CD8-positive, alpha-beta memory T cell (primary cell): ENCODE measurements at places on chromosomes 3 and 15. TPM values are rescaled to one million over a fixed set of nuclear protein-coding genes. Genes with fewer than 3 reads are reported as not detected.

The SLC6A1 gene
- not detected for total RNA-seq

DNA sequence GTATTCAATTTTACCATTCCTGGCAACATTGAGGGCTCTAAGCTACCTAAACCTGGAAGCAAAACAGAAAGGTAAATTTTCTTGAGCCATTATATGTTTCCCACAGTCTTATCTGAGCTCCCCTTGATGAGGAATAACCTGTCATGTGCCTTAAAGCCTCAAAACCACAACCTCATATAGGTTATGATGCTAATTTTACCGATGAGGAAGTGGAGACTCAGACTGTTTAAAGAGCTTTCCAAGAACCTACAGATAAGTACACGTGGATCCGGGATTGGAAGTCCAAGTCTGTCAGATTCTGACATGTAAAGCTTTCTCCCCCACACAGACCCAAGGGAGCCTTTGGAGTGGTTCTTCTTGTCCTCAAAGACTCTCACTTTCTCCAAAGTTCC lies 140.5 kb downstream of the SEMA6D start:
- DNase-seq: no peak

GRCh38 chr3:48548729-48549705 lies 7.6 kb downstream of the PFKFB4 start:
- peak; percentile 75 for DNase-seq

- DNase-seq: no peak
Observed at GRCh38 chr3:170470063-170471016, 51.7 kb downstream of the CLDN11 start.

DNA sequence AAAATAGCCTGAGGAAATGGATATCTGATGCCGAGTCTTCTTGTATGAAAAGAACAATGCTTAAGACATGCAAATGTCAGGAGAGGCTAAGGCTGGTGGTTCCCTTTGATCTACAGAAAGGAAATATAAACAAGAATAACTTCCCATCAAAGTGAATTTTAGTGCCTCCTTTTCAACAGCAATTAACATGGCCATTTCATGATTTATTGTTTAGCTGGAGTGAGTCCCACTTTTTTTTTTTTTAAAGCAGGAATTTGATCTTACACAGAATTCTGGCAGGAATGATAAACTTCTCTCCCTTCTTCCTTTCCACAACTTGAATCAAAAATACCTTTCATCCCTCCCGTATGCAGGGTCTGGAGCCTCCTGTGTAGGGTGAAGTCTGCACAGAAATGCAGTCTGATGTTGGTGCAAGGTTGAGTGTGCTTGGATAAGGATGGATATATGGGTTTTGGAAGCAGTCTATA lies 287.0 kb downstream of the MEX3B start:
- DNase-seq: no peak

DNA sequence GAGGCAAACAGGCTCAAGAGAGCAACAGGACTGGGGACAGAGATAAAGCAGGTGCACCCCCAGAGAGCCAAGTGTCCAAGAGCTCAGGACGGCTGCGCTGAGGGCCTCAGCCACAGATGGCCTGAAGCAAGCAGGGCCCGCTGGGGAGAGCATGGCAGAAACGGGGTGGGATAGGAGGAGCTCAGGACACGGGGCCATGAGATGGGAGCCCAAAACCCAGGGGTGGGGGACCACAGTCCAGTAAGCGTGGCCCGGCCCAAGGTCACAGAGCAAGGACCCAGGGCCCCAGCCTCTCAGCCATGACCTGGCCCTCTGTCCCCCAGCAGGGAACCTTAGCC lies 9.5 kb downstream of the DUSP7 start:
- no peak for DNase-seq

DNA sequence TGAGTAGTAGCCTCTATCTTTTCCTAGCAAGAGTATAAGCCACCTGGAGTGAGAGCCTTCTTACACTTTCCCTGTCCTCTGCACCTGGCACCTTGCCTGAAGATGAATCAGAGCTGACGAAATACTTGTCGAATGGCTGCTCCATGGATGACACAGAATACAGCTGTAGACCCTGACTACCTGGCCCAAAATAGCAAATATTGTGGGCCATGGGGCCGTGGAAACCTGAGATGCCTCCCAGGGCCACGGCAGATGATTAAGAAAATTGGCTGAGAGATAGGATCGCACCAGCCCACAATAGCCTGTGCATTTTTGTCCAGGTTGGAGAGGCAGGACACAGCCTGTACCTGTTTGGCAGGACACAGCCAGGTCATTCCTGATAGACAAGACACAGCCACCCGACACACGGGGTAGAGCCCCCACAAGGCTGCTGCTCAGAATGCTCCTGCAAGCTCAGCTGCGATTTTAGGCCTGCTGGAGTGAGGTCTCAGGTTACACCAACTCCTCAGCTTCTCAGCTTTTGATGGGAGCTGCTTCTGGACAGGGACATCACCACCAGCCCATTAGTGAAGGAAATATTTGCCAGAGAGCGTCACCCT lies 22.9 kb upstream of the TPM1 start:
- DNase-seq: no peak

DNA sequence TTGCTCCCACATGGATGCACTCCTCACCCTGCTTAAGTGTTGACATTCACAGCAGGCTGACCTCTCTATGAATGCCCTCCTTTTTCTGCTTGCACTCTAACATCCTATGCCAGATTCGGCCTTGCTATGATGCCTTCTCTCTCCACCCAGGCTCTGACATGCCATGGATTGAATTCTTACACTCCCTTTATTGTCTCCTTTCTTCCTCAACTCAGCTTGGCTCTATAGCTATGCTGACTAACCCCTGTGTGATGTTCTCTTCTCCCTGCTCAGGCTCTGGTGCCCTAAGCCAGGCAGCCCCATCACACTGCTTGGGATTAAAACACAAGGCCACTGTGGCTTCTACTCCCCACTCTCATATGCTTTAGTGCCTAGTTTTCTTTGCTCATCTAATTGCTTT lies 563.7 kb downstream of the NSUN3 start:
- DNase-seq: no peak
